ENCODE measurements at places on chromosomes 7 and 10.
A peak's percentile ranks its signal among the peaks of the same experiment; 100 is the strongest.

DNA sequence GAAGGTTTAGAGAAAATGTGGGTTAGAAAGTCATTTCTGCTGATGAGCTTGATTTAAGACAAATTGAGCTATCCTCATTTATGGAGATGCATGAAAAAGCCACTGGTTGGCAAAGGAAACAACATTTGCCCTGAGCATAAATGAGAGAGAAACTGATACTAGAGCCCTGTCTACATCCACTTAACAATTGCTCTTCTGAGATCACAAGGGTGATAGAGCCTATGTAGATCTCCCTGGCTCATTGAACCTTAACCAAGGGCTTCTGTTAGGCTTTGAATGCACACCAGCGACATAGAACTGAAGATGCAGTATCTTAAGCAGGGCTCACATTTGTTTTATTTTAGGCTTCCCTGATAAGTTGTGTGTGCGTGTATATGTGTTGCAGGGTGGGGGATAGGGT, 35.0 kb downstream of the GPR141 start:
- DNase-seq, result no peak

- DNase-seq, result peak; percentile 44
Measured at GRCh38 chr7:139104091-139104450, 5.4 kb downstream of the ZC3HAV1 start.

- DNase-seq, result no peak
Measured at GRCh38 chr10:121069061-121069850, 218.1 kb downstream of the WDR11 start.

DNA sequence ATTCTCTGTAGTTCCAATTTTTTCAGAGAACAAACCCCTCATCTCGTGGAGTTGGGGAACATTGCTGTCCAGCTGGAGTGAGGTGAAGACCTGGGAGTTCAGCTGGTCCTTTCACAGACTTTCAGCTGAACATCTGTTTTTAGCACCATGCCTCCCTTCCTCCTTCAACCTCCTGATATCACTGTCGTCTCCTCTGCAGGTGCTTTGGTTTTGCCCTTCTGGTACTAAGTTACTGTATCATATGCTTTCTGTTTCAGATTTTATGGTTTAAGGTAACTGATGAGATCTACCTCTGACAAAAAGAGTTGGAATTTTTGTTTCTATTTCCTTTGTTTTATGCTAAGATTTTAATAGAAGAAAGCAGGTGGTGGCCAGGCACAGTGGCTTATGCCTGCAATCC, 102.9 kb downstream of the ZNF438 start:
- DNase-seq, result no peak

GRCh38 chr7:68205826-68206225, 1209.2 kb downstream of the TYW1 start:
- no peak for DNase-seq

- no peak for DNase-seq
Measured at GRCh38 chr10:88989824-88990383, 694 bp upstream of the FAS start.

DNA sequence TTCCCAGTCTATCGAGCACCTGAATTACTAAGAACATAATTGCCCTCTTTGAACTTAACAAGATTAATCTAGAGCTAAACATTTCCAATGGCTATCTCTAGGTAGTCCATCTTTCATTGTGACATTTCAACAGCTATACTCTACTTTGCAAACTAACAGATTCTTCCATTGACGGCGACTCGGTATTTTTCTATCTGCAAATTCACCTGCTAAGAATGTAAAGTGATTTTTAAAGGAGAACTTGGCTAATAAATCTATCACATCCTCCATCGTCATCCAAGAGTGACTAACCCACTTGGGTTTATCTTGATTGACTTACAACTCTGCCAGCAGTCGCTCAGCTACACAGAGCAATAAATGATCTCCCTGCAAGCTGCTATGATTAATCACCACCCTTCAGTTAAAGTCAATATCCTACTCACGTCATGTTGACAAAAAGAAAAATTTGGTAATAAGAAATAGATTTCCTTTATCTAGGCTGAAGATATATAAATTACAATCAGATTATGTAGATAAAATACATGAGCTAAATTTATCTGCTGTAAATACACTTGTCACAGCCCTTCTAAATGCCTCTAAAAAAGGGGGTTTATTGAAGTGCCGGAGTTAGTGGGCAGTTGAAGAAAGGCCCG, 99.5 kb downstream of the SFMBT2 start:
- no peak for DNase-seq

DNA sequence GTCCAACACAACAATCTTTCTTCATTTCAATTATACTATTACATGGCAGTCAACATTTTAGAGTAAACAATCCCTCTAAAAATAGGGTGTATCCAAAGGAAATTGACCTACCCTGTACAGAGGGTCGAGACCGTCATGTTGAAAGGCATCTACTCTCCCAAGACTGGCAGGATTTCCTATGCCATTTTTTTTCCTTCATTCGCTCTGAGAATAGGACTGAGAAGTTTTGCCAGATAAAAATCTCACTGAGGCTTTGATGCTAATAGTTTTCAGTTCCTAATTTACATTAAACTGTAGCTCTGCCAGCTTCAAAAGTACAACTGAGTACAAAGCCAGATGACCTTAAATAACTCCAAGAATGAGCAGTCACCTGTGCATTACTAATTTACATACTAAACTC, 84.5 kb upstream of the SEMA3C start:
- DNase-seq, result no peak

GRCh38 chr7:127776776-127777386, 124.9 kb downstream of the SND1 start:
- DNase-seq, result no peak

DNA sequence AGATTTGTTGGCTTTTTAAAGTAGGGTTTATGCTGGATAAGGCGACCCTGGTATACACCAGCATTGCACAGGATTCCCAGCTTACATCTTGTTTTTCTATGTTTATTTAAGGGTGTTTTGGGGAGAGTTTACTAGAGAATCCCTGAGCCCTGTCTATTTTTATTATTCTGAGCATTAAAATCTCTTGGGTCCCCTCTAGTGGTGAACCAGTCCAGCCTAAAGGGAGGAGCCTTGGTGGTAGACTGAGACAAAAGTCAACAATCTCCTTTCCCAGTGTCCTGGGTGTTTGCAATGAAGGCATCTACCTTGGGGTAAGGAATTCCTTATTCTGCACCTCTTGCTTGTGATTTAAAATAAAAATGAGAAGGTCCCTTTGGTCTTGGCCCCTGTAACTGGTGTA, 38.2 kb downstream of the ANTXRL start:
- DNase-seq, result no peak

GRCh38 chr10:58956926-58957325, 219.5 kb upstream of the PHYHIPL start:
- DNase-seq, result no peak

DNA sequence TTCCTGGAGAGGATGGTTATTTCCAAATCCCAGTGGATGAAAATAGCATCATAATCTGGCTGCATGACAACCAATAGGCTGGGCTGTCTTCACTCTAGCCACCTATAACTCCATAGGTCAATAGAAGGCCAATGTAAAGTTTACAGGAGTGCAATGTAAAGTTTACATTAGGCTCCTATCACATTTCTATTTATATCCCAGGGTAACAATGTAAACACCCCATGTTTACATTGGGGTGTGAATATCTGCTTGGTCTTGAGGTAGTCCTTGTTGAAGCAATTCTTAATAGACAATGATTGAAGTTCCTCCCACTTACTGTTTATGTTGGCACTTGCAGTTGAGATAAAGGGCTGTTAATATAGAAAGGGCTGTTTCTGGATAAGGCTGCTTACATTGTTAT, 21.5 kb downstream of the CH25H start:
- DNase-seq, result no peak

- DNase-seq, result no peak
Measured at GRCh38 chr10:123642293-123642692, 23.9 kb upstream of the GPR26 start.

- no peak for DNase-seq
Measured at GRCh38 chr7:83547526-83547925, 101.4 kb downstream of the SEMA3E start.

DNA sequence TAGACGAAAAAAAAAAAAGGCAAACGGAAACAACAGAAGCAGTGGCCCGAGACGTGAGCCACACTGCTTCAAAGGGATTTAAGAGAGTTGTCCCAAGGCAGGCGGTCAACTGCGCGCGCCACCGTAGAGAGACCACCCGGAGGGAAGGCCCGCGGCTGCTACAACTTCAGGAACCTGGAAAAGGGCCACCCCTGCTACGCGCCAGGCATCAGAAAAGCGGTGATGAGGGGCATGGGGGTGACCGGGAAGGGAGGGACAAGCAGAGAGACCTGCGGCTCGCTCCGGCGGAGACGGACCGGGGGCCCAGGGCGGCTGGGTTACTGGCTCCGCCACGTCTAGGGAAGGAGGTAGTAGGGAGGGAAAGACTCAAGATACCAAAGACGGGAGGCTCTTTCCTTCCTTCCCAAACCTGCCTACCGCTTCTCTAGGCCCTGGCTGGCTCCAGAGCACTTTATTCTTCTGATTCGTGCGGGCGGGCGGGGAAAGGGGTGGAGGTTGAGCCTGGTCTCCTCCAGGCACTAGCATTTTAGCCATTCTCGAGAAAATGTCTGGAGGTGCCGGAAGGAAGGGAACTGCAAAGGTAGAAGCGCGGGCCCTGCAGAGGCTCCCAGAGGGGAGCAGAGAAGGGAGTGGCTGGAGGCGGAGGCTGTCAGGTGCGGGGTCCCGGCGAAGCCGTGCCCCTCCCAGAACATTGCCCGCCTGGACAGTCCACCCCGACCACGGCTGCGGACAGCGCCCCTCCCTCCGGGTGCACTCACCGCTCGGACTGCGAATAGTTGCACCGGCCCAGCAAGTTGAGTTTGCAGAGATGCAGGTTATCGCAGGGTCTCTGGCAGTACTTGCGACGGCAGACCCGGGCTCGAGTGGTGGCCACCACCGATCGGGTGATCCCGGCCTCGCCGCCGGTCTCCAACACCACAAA, 993 bp downstream of the ZC3HAV1 start:
- DNase-seq, result peak; percentile 58

GRCh38 chr7:130908345-130909160, 174.5 kb upstream of the KLF14 start:
- no peak for DNase-seq

DNA sequence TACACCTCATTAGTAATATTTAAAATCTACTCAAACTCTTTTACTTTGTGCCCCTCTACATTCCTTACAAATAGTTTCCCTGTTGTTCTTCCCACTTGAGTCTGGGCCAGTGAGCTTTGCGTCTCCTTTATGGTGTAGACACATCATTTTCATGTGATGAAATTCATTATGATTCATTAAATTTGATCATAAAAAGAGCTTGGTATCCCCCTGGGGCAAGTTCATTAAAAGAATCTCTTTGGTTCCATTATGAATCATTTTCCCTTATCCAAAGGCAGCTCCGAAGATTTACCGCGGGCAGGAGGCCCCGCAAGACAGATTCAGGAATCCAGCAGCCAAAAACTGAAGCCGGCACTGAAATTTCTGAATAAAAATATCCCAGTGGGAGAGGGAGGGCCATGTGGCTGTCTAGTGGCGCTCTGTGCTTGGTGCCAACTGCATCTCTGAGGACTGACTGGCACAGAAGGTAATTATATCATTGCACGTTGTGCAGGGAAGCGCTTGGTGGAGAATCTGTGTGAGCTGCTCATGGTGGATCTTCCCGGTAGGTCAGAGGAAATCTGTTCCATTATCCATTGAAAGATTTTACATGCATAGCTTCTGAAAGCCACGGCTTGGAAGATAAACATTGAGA, 151.4 kb upstream of the PITRM1 start:
- no peak for DNase-seq

DNA sequence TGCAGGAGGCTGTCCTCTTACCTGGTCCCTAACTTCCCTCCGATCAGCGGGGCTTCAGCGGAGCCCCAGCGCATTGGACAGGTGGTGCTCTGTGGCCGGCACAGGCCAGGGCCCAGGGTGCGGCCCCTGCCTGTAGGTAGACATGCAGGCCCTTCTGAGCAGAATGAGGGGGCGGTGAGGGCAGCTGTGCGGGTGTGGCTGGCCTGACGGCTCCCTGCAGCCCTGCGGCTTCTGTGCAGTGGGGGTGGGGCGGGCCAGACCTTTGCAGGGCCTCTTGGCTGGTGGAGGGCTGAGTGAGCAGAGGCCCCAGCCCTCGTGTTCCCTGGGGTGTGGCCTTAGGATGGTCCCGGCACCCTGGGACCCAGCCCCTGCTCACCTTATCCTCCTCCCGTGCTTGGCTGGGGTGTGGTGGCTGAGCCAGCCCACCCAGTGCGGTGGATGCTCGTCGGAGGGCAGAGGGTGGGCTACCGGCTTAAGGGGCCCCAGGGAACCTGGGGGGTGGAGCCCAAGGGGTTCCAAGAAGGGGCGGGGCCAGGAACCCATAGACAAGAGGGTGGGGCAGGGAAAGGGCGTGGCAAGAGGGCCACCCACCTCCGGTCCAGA, 175.2 kb upstream of the TNRC18 start:
- DNase-seq, result peak; percentile 82

GRCh38 chr10:124745673-124746072, 1.5 kb upstream of the FAM53B start:
- DNase-seq, result peak; percentile 82

GRCh38 chr7:48760528-48761265, 163.7 kb upstream of the CDC14C start:
- no peak for DNase-seq

DNA sequence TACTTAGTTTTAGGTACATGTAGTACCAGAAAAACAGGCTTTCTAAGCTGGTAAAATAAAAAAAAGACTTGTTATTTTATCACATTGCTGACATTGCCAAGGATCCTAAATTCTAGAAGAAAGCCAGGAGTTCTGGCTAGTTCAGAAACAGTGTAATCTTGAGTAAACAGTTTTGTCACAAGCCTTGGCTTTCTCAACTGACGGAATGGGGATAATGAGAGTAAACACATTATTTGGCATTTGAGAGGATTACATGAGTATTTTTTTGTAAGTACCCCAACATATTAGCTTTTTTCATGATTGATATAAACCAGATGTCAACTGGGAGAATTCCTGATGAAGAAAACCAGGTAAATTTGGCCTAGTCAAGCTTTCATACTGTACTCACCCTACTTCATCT, 269.8 kb downstream of the SORCS1 start:
- no peak for DNase-seq

DNA sequence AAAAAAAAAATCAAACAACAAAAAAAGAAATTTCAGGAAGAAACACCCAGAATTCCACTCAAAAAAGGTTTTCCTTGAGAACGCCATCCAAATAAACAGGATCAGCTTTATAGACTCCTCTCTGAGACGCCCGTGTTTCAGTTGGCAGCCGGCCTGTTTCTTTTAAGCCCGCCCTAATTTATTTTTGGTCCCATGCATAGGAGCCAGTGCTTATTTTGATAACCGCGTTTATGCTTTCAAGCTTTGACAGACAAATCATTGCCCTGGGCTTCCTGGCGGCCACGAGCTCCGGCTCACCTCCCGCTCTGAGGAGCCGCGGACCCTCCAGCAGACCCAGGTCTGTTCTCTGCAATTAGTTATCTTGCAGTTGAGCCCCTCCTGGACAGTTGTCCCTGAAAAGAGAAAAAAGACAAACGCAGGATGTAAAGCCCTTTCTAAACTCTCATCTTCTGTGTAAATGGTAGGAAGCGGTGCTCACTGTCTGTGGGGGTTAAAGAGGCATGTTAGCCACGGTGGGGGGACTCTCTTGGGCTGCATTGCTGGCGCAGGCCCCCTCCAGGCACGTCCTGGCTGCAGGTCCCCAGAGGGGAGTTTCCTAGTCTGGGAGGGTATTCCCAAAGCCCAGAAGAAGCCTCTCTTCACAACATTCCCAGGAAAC, 22.2 kb upstream of the UNCX start:
- DNase-seq, result no peak

Data from erythroblast (primary cell).